ENCODE measurements at places on chromosomes 5 and 9. TPM values are rescaled to one million over a fixed set of nuclear protein-coding genes. Genes with fewer than 3 reads are reported as not detected.

DNA sequence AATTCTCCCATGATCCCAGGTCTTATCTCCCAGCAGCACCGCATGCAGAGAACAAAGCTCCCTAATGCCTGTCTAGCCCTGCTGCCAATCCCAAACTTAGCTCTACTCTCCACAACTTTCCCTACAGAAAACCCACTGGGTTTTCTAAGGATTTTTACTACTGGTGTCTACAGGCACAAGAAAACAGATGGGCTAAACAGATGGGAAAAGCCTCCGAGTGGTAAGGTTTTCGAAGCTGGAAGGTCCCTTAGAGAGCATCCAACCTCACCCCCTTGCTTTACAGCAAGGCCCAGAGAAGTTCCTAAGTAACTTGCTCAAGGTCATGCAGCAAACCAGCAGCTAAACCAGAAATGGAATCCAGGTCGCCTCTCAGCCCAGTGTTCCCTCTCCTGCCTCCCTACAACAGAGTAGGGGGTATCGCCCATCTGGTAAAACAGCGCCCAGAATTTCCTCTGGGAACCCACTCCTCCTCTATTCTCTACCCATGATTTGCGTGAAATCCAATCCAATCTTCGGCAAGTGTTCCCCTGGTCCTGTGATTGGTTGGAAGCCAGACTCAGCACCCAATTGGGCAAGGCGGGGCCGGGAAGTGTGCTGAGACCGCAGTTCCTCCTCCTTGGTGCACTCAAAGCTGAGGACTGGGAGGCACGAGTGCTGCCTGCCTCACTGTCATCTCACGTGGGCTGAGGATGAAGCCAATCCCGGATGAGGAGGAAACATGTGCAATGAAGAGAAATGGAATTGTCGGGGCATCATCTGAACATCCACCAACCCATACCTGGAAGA, 20.8 kb downstream of the CPLX2 start:
- no peak for DNase-seq

- peak; percentile 88 for DNase-seq
Measured at GRCh38 chr5:1105350-1106265, 6.3 kb downstream of the SLC12A7 start.

DNA sequence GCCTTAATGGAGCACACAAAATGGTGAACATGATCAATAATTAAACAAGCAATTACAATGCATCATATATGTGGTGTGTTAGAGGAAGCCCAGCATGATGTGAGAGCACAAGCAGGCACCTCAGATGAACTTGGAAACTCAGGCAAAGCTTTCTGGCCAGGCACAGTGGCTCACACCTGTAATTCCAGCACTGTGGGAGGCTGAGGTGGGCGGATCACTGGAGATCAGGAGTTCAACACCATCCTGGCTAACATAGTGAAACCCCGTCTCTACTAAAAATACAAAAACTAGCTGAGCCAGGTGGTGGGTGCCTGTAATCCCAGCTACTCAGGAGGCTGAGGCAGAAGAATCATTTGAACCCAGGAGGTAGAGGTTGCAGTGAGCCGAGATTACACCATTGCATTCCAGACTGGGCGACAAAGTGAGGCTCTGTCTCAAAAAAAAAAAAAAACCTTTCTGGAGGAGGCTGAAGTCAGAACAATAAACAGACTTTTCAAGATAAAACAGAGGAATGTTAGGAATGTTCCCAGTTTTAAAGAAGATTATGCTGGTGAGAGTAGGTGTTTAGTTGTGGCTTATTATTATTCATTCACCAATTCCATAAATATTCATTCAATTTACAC, 159.4 kb downstream of the CEMIP2 start:
- no peak for DNase-seq

BTNL3 gene
- total RNA-seq: not detected

ADAMTS12 gene
- not detected for total RNA-seq

All from activated CD8-positive, alpha-beta T cell treated with anti-CD3 and anti-CD28 coated beads for 36 hours (primary cell).